ENCODE measurements at places on chromosomes 1 and 21.

GRCh38 chr1:168427051-168427450 lies 116.7 kb downstream of the XCL2 start:
- no peak for DNase-seq

DNA sequence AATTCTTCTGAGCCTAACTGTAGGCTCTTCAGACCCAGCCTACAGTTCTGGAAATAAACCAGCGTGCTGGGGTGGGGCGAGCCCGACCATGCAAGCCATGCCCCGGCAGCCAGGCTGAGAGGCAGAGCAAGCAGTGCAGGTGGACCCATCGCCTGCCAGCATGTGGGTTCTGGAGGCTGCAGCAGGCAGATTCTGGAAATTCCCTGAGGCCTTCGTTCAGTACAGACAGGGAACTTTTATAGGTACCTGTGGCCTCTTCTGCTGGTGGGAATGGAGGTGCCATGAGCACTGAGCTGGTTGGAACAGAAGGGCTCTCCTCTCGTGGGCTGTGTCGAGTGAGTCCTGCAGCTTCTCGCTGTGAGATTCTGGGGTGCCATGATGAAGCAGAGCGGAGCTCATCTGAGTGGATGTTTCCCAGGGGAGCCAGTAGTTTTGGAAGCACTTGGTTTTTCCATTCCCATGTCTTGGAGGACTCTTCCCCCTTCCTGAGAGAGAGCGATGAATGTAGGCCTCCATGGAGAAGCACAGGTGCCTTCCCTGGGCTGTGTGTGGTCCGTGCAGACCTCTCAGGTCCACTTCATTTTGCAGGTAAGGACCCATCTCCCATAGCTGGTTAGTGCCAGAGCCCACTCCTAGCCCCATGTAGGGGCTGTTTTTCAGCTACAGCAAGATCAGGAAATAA lies 94.1 kb downstream of the PCBP3 start:
- DNase-seq: no peak

- DNase-seq: no peak
These were observed 22.1 kb downstream of the MROH7 start for GRCh38 chr1:54663725-54664124.

DNA sequence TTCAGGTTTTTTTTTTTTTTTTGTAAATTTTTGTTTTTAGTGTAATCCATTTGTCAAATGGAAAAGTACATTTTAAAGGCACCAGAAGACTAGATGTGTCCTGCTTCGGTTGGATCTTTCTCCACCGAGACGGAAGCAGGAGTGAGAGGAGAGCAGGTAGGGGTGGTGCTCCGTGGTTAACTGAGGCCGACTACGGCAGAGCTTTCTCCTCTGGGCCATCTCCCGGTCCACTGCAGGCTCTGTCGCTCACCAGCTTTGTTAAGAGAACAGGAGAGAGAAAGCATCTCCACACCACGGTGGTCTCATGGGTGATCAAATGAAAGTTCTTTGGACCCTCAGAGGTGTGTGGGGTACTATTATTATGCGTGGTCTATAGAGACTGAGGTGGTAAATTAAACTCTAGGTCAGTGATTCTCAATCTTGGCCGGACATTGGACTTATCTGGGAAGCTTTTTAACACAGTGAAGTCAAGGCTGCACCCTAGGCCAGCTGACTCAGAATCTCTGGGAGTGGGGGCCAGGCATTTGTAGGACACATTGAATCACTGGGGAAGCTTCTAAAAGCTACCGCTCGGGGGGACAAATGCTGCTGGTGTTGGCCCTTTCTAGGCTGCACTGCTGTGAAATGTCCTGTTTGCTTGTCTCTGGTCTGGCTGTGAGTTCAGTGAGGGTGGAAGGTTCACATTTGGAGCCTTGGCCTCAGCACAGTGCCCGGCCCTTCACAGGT lies 25.0 kb downstream of the ABCA4 start:
- no peak for DNase-seq

DNA sequence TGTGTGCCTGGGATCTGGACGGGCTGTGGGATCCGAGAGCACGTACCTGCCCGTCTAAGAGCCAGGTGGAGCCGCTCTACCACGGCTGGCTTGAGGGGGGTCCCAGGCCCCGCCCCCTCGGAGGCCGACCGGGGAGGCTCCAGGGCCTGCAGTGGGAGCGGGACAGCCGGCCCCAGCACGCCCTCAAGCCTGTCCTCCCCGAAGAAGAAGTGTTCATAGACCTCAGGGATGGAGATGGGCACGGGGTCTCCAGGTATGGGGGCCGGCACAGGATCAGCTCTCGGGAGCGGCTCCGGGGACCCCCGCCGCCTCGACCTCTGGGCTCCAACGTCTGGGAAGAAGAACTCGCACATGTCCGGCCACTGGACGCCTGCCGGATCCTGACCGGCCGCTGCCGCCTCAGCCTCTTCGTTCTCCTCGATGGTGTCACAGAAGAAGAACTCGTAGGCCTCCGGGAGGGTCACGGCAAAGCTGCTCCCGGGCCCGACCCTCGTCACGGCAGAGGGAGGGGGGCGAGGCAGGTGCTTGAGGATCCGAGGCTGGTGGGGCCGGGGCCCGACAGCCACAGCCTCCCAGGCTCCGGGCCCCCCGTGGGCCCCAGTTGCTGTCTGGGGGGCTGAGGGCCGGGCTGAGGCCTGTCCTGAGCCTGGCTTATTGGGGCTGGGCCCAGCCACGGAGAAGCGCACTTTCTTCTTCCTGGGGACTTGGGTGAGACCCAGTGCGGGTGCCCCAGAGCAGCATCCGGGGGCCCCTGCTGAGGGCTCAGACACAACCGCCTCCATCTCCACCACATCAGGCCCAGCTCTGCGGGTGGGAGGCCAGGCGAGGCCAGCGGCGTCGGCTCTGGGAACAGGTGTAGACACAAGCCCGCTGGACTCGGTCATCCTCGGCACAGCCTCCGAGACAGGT lies 2.8 kb downstream of the PERM1 start:
- no peak for DNase-seq

DNA sequence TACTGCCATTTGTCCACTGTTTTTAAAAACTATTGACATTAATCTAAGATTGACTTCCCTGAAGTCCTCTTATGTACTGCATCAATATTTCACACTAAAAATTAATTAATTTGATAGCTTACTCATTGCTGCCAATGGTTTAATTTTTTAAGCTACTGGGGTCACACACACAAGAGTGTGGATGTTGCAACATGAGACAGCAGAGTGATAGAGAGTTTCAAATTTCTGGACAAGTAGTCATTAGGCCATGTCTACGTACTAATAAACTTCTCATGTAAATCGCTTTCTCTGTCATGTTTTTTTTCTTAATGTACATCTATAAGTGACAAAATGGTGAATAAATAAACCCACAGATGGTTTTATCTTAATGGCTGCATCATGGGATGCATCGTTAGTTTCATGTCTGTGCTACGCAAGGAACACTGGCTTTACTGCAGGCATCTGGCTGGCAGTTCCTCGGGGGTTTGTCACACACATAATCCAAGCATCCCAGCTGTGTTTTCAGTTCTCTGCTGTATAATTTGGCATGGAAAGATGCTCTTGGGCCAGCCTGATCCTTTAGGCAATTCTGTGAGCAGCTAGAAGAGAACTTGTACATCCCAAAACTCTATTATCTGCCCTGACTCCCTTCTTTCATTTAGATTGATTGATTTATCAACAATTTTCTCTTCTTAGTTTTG lies 16.4 kb upstream of the CHODL start:
- no peak for DNase-seq

DNA sequence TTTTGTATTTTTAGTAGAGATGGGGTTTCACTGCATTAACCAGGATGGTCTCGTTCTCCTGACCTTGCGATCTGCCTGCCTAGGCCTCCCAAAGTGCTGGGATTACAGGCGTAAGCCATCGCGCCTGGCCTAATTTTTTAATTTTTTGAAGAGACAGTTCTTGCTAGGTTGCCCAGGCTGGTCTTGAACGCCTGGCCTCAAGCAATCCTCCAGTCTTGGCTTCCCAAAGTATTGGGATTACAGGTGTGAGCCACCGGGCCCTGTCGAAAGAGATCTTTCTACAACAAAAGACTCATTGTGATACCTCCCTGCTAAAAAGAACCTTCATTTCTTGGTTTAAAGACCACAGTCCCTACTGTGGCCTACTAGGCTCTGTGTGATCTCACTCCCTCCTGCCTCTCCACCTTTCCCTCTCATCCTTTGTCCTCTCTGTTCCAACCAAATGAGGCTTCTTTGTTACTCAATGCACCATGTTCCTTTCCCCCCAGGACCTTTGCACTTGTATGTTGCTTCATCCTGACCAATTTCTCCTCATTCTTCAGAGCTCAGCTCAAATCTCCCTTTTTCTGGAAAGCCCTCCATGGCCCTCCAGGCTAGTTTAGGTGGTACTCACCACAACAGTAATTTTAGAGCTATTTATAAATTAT lies 1.5 kb upstream of the GPX7 start:
- no peak for DNase-seq

DNA sequence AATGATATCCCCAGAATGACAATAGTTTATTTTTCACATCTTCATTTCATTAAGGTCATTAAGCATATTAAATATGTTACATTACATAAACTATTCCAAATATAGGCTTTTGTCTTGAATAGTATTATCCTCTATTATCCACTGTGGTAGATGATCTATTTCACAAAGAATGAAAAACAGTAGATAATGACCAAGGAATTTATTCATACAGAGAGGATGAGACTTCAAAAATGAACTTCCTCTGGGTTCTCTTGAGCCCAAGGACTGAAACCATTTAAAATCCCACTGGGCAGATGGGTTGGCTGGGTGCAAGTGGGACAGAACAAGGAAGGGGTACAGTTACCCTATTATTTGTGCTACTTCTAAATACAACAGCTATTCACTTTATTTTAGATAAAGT lies 33.0 kb downstream of the PTPN14 start:
- DNase-seq: no peak

- no peak for DNase-seq
These were observed 28.4 kb upstream of the CASQ2 start for GRCh38 chr1:115796897-115797296.

- no peak for DNase-seq
These were observed at the start of gene NMNAT2 for GRCh38 chr1:183417772-183418491. Gene NMNAT2 (minus strand): TSS chr1:183418380. CDS start chr1:183418267, 113 bp downstream.

- no peak for DNase-seq
These were observed 163.0 kb downstream of the GRIK3 start for GRCh38 chr1:36871146-36871971.

- no peak for DNase-seq
These were observed 15.2 kb downstream of the LRRN2 start for GRCh38 chr1:204670152-204670927.

GRCh38 chr1:153415850-153416570 lies at the start of gene S100A7A:
Gene S100A7A (plus strand): TSS chr1:153416520. CDS start chr1:153418083, 1,563 bp downstream.
- no peak for DNase-seq

- DNase-seq: no peak
These were observed 303.8 kb upstream of the LRRC7 start for GRCh38 chr1:69263921-69264391.

- no peak for DNase-seq
These were observed 1226.3 kb upstream of the NCAM2 start for GRCh38 chr21:19771881-19772280.

- DNase-seq: no peak
These were observed 118.7 kb downstream of the POU2F1 start for GRCh38 chr1:167339405-167339804.
